ENCODE measurements at places on chromosomes 7 and 10.

- DNase-seq: peak; percentile 66
These were observed 161.8 kb upstream of the CACNA2D1 start for GRCh38 chr7:82605247-82605864.

DNA sequence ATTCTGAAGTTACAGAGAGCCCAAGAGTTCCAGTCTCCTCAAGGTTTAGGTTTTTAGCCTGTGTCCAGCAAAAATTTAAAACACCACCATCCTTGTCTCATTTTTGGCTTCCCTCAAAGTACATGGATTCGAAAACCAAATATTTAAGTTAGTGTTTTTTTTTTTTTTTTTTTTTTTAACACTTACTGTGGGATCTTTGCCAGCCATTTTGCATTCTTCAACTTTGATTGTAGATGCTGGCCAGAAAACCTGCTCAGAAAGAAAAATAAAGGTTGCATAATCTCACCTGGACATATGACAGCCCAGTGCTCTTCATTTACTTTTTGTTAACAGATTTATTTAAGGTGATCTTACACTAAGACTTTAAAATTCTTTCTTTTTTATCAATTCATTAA is 91.6 kb downstream of the SEMA3C start:
- peak; percentile 48 for DNase-seq

- DNase-seq: no peak
These were observed 1.2 kb upstream of the FAS start for GRCh38 chr10:88989423-88989822.

DNA sequence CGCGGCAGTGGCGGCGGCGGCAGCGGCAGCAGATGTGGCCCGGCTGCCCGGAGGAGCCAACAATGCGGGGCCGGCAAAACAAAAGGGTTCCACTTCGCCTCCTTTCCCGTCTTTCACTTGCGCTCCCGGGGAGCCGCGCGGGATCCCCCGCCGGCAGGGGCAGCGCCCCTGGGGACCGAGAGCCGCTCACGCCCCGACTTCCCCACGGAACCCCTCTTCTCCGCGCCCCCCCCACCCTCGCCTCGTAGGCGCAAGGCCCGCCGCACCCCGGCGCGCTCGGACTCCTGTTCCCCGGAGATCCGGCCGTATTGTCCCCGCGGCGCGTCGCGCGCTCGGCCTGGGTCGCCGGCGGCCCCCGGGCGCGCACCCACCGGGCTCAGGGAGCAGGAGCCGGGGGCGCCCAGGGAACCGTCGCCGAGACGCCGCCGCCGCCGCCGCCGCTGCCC is 854 bp downstream of the CTBP2 start:
- peak; percentile 63 for DNase-seq

DNA sequence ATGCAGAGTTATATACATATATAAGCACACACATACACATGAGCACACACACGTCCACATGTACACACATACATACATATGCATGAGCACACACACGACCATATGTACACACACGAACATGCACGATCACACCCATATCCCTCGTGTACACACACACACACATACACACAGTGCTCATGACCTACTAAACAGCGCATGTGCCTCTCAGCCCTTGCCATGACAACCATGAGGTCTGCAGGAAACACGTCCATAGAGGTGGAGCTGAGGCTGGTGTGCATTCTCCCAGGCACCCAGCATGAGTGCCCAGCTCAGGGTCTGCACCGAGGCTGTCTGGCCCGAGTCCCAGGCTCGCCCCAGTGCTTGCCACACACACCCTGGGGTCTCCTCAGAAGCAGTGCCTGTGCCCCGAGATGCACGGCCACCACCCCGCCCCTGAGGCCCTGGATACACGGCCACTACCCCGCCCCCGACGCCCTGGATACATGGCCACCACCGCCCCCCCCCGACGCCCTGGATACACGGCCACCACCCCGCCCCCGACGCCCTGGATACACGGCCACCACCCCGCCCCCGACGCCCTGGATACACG is 529.6 kb downstream of the DNAJB6 start:
- DNase-seq: no peak

- no peak for DNase-seq
These were observed 944.7 kb downstream of the SORCS3 start for GRCh38 chr10:105585753-105586152.

- DNase-seq: peak; percentile 82
These were observed 8.3 kb upstream of the SLC18A3 start for GRCh38 chr10:49601857-49602256.

DNA sequence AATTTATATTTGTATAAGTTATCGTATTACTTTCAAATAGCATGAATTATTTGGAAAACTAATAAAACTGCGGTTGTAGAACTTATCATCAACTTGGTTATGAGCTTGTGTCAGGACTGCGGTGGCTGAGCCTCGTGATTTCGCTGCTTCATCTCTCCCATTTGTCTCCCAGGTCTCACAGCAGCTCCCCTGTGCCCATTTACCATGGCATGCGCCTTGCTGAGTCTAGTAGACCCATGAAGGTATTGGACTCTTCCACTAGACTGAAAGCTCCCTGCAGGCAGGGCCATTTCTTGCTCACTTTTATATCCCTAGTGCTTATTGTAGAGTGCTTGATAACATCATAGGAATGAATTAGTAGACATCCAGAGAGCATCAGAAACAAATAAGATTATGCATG is 53.9 kb downstream of the CPXM2 start:
- no peak for DNase-seq
